ENCODE measurements at places on chromosomes 7 and 10.

- no peak for DNase-seq
Observed at GRCh38 chr7:127766831-127767459, 115.0 kb downstream of the SND1 start.

- no peak for DNase-seq
Observed at GRCh38 chr7:6606866-6607583, 8.4 kb upstream of the ZNF853 start.

- no peak for DNase-seq
Observed at GRCh38 chr10:12547301-12547771, 198.0 kb downstream of the CAMK1D start.

DNA sequence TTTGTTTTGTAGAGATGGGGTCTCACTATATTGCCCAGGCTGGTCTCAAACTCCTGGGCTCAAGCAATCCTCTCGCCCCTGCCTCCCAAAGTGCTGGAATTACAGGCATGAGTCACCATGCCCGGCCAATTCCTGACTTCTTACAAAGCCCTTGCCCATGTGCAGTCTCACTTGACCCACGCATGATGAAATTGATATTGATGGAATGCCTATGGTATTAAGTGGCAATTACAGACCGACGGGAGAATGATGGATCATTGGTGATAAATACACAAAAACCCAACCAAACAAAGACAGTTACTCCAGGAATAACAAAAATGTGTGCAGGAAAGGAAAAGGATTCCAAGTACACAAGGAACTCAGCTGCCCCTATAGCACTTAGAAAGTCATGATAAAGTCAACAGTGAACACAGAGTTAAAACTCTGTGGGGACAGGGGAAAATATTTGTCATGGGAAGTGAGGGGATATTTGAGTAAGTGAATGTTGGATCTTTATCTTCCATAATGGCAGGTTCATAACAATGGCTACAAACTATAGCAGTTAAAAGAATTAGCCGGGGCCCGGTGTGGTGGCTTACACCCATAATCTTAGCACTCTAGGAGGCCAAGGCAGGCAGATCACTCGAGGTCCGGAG lies 21.6 kb downstream of the HIP1 start:
- DNase-seq, result peak; percentile 88

DNA sequence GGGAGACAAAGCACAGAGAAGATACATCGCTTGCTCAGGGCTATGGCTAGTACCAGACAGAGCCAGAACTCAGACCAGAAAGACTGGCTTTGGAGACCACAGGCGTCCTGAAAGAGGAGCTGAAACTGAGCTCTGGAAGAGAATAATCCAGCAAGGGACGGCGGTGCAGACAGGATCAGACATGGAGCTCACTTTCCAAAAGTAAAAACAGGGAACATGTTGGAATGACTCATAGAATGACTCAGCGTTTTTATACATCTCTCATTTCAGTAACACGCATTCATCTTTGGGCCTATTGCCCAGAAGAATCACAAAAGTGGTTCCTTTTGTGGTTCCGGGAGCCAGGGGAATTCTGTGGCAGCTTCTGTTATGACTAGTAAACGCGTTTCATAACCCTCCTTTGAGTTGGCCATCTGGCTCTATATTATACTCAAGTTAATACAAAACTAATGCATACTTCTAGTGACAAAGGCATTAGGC lies 37.2 kb downstream of the PLEKHS1 start:
- DNase-seq, result peak; percentile 95

DNA sequence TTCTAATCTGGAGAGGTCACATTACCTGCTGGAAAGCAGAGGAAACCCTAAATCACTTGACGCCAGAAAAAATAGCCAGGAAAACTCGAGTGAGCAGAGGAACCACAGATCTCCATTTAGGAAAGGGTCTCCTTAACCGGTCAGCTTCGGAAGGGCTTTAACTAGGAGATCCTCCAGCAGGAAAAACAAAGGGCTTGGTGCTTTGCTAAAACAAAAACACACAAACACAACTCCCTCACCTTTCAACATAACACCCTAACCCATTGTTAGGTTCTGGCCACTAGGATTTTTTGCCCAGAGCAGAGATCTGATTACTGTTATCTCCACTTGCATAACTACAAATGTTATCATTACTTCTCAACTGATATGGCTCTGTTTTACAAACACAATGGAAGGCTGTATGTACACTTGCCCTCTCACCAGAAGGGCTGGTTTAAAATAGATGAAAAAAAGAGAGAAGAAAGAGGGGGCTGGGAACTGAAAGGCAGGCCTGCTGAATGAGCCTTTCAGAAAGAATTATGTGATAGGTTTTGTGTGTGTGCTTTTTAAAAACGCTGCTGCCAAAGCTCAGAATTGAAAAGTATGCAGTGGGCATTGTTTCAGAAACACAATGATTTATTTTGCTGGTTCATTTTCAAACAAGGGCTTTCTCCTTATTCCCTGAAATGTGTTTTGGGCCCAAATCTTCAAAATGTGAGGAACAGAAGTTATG lies 161.5 kb downstream of the FGFR2 start:
- no peak for DNase-seq

DNA sequence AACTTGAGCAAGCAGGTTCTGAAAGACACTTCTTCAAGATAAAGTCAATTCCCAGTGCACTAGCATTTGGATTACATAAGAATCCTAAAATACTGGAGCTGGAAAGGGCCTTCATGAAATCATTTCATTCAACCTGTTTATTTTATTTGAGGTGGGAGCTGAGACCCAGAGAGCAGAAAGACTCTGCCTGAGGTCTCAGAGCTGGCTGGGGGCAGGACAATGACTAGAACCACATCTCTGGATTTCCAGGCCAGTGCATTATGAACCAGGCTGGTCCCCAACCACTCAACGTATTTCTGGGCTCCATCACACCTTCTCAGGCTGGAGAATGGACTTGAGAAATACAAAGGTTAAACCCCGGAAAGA lies 8.4 kb downstream of the ANXA11 start:
- no peak for DNase-seq

GRCh38 chr7:65846008-65846570 lies 26.8 kb upstream of the VKORC1L1 start:
- no peak for DNase-seq

- DNase-seq, result peak; percentile 29
Observed at GRCh38 chr7:35878351-35878750, 77.5 kb downstream of the SEPTIN7 start.

GRCh38 chr10:126798649-126799048 lies 106.6 kb upstream of the DOCK1 start:
- no peak for DNase-seq

- DNase-seq, result no peak
Observed at GRCh38 chr7:98058186-98058585, 48.5 kb upstream of the LMTK2 start.

- DNase-seq, result no peak
Observed at GRCh38 chr7:128891942-128892269, 18.6 kb downstream of the KCP start.

GRCh38 chr10:127319691-127320090 lies 123.3 kb upstream of the INSYN2A start:
- no peak for DNase-seq

GRCh38 chr7:19116121-19117090 lies 1.0 kb downstream of the TWIST1 start:
- peak; percentile 23 for DNase-seq

GRCh38 chr7:338295-339061 lies 48.5 kb downstream of the FOXL3 start:
- no peak for DNase-seq

GRCh38 chr10:43972976-43973647 lies 324.4 kb upstream of the ZNF32 start:
- no peak for DNase-seq

GRCh38 chr10:98833542-98833941 lies 386.8 kb upstream of the HPS1 start:
- no peak for DNase-seq

DNA sequence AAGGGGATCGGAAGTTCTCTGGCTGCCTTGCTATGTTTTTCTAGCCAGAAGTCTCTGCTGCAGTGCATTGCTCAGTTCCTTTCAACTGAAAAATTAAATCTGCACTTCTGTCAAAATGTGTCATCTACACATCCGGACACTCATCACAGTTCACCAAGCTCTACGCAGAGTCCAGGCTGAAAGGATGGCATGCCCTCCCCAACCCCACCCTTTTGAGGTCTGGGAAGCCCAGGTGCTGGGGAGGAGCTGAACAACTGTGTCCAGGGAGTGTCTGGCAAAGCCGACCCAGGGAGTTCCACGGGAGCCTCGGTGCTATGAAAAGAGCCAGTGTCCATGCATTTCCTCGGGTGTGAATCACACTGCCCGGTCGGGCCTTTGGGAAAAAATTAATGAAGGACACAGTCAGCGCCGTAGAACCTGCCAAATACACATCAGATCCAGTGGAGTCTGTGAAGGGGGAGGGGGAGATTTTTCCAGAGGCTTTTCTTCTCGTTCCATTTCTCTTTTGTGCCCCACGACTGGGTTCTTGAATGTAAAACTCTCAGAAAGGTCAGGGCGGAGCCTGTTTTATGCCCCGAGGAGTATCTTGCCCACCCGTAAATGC lies 757 bp upstream of the PALS2 start:
- DNase-seq, result peak; percentile 34

DNA sequence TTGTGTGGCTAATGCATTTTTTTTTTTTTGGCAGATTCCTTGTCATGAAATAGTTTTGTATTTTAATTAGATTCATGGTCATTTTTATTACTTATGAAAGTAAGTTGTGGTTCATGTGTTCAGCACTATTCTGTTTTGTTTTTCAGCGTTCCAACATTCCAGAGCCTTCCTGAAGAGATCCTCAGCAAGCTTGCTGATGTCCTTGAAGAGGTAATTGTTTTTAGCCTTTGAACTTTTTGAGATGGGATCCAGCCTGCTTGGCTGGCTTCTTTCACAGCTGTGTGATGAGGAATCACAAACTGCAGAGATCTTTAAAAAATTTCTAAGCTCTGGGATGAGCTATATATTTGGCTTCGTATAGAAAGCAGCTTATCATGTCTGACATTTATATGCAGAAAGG lies 208.0 kb upstream of the CSTF2T start:
- DNase-seq, result no peak

Data from HCEC 1CT (cell line).